ENCODE measurements at places on chromosomes 1 and 21. TPM values are rescaled to one million over a fixed set of nuclear protein-coding genes. Genes with fewer than 3 reads are reported as not detected.

Gene OR14A16
- total RNA-seq = not detected

Gene CXADR
- 12.2 TPM for total RNA-seq

Gene HTR1D
- 14.8 TPM for total RNA-seq

Gene PROX1
- 0.02 TPM for total RNA-seq

Gene HRNR
- not detected for total RNA-seq

Gene SPATA45
- not detected for total RNA-seq

Gene ATP1A4
- total RNA-seq = not detected

Gene ENO1
- 2,745 TPM for total RNA-seq

Gene C8B
- total RNA-seq = not detected

Measured in A549 treated with Mapracorat at 1 μM for 4 hours (cell line).